T-helper 1 cell (primary cell): ENCODE measurements at places on chromosomes 12 and 14.

- no peak for DNase-seq
Measured at GRCh38 chr14:87824266-87824665, 168.7 kb downstream of the GALC start.

GRCh38 chr14:96205978-96206360, 1.3 kb downstream of the BDKRB2 start:
- DNase-seq: no peak

- no peak for DNase-seq
Measured at GRCh38 chr12:118237908-118238307, 102.0 kb downstream of the PEBP1 start.

GRCh38 chr12:119620490-119620889, 26.9 kb downstream of the TMEM233 start:
- DNase-seq: no peak

GRCh38 chr12:7061596-7061995, 1.1 kb downstream of the C1S start:
- no peak for DNase-seq

- no peak for DNase-seq
Measured at GRCh38 chr14:69992564-69992963, 113.3 kb downstream of the SMOC1 start.

DNA sequence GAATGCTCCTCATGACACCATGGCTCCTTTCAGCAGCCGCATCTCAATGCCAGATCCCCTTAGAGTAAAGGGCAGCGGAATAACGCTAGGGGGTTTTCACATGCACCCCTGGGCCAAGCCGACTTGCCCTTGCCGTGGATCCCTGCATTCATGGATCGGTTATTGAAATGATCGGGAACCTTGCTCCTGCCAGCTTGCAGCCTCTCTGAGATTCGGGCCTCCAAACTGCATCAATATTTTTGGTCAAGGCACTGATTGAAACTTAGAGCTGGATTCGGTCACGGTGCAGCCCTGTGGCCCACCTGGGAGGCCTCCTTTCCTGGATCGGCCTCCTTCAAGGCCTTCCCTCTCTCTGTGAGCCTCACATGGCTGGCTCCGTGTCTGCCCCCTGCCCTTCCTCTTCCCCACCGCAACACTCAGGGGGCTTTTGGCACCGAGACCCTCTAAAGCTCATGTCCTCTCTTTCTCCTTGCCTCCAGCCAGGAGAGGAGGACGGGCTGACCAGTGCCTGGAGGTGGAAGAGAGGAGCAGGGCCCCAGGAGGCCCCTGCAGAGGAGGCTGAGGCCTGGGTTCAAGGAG, 1.8 kb downstream of the PTPN6 start:
- DNase-seq: no peak

- no peak for DNase-seq
Measured at GRCh38 chr12:128637642-128638606, 185.8 kb downstream of the SLC15A4 start.

- no peak for DNase-seq
Measured at GRCh38 chr12:99131751-99132199, 486.7 kb downstream of the APAF1 start.
